Stimulated activated effector memory CD8-positive, alpha-beta T cell treated with anti-CD3 and anti-CD28 coated beads, Interleukin-12 subunit alpha, Interleukin-12 subunit beta, amount 100 ng/mL, for 72 hours (primary cell): ENCODE measurements at places on chromosomes 16 and 17.

DNA sequence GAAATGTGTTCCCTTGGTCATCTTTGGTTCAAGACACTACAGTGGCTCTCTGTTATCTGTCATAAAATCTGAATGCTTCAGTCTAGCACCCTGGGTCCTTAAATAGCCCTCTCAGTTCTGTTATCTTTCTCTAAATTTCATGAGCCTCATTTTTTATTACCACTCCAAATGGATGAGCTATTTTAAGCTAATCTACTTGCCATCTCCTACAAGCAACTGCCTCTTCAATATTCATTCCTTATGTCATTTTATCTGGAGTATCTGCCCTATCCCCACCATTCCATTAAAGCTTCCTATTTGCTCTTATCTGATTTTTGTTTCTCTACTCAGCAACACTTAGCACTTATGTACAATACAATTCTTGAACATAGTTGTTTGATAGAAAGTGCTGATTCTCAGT lies 28.0 kb upstream of the EVI2A start:
- no peak for DNase-seq

DNA sequence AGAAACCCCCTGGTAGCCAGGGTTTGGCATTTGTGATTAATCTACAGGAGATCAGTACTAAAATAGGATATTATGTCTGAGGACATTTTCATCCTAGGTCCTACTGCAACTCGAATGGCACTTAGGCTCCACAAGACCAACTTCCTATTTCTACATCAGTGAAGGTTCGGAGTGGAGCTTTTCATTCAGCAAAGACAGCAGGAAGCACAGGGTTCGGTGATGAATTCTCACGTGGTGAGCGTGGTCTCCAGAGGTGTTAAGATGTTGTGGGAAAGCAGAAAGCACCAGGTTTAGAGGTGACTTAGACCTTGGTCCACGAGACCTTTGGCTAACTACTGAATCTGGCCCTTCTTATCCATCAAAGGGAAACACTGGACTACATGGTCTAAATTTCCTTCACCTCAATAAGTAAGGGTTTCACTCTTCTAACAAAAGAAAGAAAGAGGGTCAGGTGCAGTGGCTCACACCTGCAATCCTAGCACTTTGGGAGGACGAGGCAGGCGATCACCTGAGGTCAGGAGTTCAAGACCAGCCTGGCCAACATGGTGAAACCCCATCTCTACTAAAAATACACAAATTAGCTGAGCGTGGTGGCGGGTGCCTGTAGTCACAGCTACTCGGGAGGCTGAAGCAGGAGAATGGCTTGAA lies 13.9 kb upstream of the HELZ start:
- DNase-seq, result peak; percentile 73

DNA sequence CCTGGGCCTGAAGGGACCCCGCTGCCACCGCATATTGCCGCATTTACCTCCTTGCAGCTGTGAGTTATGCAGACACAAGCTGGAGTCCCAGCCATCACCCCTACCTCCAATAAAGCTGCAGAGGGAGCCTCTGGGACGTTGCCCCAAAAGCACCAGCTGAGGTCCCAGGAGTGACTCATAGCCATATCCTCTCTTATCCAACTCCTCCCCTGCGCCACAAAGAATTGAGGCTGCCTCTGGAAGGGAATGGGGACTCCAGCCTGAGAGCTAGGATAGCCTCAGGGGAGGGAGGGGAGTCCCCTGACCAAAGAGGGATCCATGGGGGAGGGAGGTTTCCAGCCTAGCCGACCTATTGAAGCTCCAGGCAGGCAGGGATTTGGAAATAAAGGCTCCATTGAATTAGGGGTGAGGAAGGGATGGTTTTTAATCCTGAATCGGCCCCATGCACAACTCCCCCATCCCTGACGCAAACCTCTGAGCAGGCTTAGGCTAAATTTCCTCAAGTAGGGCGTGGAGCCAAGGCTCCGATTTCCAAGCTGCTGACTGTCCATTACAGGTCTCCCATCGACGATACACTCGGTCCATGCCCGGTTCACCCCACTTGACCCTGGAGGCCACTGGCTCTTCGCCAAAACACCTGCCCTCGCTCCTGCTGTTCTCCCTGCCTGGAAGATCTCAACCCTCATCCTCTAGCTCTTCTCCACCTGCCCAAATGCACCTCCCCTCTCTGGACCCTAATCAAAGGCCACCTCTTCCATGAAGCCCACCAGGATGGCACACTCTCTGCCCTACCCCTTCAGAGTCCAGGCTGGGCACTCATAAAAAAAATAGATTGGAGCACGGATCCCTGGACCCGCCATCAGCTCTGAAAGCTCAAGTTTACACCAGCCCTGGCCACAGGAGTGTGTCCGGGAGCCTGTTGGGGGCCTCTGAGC lies 27.5 kb downstream of the PIMREG start:
- no peak for DNase-seq

- DNase-seq, result no peak
Measured at GRCh38 chr16:22035153-22035552, 27.2 kb downstream of the MOSMO start.

DNA sequence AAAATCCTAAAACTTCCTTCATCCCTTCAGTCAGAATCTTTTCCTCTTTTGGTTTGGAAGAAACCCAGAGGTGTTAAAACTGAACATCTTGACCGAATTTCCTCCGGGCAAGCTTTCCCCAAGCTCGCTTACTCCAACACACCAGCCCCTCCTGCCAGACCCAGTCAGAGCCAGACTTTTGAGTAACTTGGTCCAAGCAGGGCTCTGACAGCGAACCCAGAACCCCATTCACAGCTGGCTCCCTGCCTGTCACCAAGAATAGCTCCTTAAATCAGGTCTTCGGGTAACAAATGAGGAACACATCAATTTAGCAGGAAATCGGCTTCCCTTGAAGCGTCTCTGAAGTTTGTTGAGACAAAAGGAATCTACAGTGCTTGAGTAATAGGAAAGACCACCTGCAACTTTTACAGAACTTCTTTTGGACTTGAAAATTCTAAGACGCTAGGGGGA lies 27.3 kb downstream of the GAS7 start:
- DNase-seq, result no peak

DNA sequence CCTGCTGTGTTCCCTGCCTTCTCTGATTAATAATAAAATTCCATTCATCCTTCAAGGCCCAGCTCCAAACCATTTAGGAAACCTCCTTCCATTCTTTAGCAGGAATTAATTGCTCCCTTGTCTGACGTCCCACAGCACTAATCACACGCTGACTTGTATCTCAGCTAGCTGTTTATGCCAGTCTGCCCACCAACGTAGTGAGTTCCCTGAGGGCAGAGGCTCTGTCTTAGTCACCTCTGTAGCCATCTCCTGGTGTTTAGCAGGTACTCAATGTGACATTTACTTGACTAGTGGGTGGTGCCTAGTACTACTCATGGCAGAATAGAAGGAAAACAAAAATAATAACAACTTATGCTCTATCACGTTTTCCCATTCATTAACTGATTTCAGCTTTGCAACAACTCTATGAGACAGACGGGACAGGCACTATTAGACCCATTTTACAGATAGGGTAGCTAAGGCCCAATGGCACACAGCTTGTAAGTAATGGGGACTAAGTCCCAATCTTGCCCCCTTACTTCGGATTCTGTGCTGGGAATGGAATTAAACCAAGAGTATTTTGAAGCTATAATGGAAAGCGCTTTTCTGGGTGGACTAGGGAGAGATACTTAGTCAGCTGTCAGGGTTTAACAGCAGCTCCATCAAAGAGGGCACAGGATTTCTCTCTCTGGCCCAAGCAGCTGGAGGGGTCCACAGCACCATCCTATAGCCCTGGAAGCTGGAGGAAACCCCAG lies 931 bp upstream of the WIPF2 start:
- DNase-seq, result no peak

GRCh38 chr17:72600934-72601333 lies 480.1 kb downstream of the SOX9 start:
- no peak for DNase-seq

DNA sequence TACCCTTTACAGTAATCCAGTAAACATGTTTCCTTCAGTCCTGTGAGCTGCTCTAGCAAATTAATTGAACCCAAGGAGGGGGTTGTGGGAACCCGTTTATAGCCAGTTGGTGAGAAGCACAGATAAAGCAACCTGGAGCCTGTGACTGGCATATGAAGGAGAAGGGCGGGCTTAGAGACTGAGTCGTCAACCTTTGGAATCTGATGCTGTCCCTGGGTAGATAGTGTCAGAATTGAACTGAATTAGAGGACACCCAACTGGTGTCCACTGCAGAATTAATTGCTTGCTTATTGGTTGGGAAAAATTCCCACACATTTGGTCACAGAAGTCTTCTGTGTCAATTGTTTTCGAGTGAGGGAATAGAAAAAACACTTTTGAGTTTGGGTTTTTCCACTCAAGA lies 12.8 kb upstream of the RSKR start:
- no peak for DNase-seq

DNA sequence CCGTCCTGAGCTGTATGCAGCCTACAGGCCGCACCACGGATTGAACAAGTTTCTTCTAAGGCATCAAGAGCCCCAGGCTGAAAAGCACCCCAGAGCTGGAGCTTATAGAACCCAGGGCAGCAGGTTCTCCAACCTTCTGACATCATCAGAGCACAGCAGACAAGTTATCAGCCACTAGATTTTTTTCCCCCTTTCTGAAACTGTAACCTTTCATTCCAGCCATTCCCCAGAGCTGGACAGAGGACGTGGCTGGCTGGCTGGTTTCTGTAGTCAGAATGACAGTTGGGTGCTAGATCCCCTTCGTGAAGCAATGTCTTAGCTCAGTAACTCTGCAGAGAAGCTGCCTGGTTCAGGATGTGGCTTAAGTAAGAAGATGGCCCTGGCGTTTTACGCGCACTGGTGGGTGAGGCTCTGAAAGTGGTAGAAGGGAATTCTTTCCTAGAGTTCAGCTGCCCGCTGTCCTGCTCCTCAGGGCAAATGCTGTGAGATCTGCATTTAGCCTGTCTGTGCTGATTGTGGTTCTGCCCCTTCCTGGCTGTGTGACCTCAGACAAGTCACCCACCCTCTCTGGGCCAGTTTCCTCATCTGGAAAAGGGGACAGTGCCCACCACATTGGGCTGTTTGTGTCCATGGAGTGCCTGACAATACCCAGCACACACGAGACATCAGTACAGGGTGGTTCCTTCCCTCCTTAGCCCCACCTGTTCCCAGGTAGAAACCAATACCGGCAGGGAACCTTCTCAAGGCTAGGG lies 9.1 kb downstream of the DEXI start:
- DNase-seq, result no peak

GRCh38 chr17:9044772-9045463 lies 23.6 kb downstream of the NTN1 start:
- no peak for DNase-seq

GRCh38 chr17:62045517-62045916 lies 19.6 kb downstream of the MED13 start:
- no peak for DNase-seq

GRCh38 chr16:14502256-14502875 lies 127.7 kb downstream of the PARN start:
- no peak for DNase-seq

GRCh38 chr17:63983320-63983719 lies 10.6 kb upstream of the SCN4A start:
- DNase-seq, result no peak

- no peak for DNase-seq
Measured at GRCh38 chr17:39365872-39366271, 35.6 kb downstream of the FBXL20 start.

DNA sequence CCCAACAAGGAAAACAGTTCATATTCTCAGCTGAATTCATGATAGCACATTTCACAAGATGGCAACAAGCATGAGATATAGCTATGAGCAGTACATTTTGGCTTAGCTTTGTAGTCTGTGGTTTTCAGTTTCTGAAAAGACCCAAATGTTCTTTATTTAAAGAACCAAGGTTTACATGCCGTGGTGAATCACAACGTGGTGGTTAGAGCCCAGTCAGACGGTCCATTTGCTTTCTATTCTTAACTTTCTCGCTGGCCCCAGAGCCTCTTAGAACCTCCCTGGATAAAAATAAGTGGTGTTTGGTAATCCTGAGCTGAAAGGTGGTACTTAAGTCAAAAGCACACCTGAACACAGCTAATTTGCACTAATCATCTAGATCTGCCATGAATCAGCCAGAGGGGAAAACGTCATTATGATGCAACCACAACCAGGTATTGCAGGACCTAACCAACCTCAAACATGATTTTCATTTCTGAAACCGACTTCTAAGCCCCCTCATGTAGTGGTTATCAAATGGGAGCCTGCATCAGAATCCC lies 18.6 kb upstream of the HAPSTR1 start:
- peak; percentile 65 for DNase-seq

DNA sequence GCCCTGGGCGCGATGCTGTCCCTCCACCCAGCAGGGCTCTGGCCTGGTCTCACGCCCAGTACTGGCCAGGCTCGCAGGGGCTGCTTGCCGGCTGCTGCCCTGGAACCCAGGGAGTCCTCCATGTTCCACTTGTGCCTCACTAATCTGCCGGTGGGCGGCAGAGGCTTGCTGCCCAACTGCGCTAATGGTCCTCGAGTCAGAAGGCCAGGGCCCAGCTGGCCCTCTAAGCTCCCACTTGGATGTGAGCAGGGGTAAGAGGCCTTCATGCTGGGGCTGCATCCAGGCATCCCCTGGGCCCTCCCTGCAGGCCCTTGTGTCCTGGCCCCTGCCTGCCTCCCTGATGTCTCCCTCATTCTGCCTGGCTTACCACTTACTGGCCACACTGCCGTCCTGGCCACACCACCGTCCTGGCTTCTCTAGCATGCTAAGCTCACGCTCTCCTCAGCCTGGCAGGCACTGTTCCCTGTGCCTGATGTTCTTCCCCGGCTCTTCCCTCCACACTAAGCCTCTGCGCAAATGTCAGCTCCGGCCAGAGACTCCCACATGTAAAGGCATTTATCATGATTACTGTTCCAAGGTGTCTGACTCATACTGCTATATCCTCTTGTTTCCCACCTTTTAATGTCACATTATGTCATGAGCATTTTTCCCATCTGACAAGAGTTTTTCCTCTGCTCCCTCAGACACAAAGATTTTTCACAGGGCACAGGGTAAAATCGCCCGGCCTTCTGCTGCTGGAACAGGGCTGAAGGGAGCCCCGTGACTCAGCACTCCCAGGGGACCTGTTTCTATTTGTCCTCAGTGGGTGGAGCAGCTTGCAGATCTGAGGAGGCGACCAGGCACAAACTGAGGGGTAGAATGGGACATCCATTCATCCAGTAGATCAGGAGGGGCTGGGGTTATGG lies 15.9 kb downstream of the B9D1 start:
- no peak for DNase-seq

DNA sequence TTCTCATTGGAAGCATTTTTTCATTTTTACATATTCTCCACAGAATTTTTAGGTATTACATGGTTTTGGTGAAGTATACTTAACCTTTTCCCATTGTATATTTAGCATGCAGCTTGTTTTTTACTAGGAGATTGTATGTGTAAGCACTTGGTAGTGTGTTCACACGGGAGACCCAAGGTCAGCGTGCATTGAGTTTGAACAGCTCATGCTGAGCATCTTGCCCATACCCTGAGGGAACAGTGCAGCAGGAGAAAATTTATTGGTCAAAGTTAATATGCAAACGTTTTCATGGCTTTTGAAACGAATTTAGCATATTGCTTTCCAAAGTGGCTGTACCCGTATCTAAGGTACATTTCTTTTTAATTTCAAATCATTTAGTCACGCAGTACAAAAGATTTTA lies 168.7 kb downstream of the MRTFB start:
- no peak for DNase-seq

- DNase-seq, result no peak
Measured at GRCh38 chr17:11239379-11239970, 1.5 kb upstream of the SHISA6 start.

GRCh38 chr16:84893849-84894599 lies 74.2 kb downstream of the CRISPLD2 start:
- no peak for DNase-seq
